Esophagus squamous epithelium (tissue), 5 donors: ENCODE measurements at places on chromosomes 7 and 10.

DNA sequence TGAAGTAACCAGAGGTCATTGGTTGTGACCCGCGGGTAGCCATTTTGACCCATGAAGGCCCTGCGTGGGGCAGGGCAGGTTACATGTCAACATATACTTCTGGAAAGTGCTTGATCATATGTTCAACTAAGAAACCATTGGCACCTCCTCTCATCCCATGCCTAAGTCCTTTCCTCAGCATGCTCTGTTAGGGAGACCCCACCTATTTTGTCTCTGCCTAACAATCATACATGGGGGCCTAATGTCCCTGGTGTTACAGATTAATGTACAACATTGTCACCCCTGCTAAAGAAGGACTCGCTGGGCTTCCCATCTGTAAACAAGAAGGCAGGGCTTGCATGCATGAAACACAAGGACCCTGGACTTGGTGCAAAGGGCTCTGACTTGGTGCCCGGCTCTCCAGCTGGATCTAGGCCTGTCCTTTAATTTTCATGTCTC lies 133.7 kb upstream of the TNS3 start:
- DNase-seq: no peak

DNA sequence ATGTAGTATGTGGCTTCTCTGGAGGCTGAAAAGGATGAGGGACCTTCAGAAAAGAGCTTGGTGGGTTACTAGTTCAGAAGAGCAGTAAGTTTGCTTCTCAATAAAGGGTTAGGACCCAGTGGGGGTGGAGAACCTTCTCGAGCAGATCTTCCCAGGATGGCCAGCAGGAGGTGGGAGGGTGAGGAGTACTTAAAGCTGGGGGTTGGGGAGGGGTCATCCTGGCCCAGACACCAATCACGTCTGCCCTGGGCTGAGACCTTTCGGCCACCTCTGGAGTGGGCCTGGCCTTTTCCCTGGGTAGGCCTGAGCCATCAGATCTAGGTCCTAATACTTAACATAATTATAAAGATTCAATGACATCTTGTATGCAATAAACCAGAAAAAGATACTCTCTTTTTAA lies 149.0 kb upstream of the TCF7L2 start:
- DNase-seq: no peak

DNA sequence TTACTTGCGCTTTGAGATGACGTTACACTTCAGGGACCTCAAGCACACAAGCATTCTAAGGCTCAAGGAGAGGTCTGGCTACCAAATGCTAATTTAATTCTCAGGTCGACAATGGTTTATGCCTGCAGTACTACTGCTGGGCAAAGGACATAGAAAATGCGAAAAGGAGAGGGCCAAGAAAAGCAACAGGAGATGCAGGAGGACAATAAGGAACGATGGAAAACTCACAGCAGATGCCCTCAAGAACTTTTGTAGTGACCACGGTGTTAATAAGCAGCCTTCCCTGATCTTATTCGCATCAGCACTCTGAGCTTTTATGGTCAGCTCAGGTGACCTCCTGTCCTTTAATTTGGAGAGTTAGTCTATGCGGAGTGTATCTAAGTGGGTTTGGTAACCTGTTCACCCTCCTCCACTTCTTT lies 146.3 kb downstream of the GPR85 start:
- no peak for DNase-seq

DNA sequence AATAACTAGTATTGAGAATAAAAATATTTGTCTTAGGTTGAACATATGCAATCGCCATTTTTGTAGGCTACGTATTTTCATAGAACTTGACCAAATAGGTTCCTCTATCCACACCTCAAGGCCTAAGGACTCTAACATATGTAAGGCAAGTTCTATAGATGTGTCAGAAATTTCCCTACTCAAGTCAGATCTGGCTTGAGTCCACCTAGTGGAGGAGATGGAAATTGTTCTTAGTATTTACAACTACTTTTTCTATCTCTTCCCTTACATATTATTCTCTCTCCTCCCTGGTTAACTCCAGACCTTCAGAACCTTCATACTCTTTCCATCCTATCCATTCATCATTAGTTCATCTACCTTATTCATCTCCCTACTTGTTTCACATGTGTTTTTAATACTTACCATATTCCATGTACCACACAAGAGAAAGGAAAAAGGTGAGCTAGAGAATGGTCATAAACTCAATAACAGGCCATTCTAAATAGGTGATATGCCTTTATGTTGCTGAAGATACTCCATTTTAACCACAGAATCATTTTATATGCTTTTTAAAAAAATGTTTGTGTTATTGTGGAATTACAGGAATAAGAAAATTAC lies 174.5 kb upstream of the HDAC9 start:
- no peak for DNase-seq

GRCh38 chr10:79238158-79238520 lies 109.1 kb upstream of the PPIF start:
- no peak for DNase-seq

- DNase-seq: no peak
Measured at GRCh38 chr7:131781-132482, 60.4 kb upstream of the FAM20C start.

- no peak for DNase-seq
Measured at GRCh38 chr10:115129752-115130151, 36.6 kb downstream of the ATRNL1 start.

DNA sequence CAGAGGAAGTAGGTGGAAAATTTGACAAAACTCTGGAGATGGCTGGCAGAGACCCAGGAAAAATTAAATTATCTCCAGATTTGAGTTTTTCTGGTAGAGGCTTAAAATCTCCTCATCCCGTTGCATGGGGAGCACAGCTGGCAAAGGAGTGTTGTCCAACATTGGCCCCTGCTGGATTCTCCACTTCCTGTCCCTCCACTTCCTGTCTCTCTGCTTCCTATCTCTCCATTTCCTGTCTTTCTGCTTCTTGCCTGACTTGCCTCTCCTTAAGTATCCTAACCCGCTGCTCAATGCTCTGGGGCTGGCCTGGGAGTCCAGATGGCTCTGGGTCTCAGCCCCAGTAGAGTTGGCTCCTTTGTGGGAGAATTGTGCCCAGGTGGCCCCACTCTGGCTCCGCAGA lies 65.8 kb upstream of the EMX2 start:
- DNase-seq: no peak

DNA sequence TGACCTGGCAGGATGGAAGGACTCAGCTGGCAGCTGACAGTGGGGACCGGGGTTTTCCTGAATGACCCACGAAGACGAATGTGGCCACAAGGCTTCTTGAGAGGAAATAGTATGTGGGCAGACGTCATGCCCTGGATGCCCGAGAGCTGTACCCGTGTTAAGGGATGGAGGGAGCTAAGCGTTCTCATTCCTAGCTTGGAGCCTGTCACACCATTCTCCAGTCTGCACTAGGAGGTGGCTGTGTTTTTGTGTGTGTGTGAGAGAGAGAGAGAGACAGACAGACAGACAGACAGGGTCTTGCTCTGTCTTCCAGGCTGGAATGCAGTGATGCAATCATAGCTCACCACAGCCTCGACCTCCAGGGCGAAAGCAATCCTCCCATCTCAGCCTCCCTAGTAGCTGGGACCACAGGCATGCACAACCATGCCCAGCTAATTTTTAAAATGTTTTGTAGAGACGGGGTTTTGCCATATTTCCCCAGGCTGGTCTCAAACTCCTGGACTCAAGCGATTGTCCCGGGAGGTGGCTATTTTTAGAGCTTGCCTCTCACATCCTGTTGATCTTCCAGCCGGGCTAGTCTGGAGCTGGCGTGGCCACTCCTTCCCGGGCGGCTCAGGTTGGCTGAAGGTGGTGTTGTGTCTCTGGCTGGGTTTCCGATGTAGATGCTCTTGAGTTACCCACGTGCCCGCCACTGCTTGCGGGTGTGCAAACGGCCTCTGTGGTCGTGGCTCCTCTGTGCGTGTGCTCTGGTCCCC lies 2.1 kb downstream of the AMZ1 start:
- DNase-seq: no peak

DNA sequence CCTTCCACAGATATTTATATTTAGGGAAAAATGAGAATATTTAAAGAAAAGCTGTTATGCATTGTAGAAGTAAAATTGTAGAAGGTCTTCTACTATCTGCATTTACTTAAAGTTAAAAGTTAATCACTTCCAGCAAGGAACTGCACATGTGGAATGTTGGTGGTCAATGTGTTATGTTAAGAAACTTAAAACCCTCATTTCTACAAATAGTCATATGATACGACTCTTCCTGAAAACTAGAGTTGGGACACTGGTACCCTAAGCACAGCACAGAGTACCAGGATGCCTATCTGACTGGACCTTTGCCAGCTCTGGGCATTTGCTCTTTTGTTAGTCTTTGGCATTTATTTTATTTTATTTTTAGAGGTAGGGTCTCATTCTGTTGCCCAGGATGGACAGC lies 524.2 kb upstream of the GALNT17 start:
- DNase-seq: no peak

GRCh38 chr7:157035302-157035701 lies 24.8 kb upstream of the MNX1 start:
- DNase-seq: no peak

GRCh38 chr10:51145375-51145774 lies 71.1 kb downstream of the PRKG1 start:
- no peak for DNase-seq

DNA sequence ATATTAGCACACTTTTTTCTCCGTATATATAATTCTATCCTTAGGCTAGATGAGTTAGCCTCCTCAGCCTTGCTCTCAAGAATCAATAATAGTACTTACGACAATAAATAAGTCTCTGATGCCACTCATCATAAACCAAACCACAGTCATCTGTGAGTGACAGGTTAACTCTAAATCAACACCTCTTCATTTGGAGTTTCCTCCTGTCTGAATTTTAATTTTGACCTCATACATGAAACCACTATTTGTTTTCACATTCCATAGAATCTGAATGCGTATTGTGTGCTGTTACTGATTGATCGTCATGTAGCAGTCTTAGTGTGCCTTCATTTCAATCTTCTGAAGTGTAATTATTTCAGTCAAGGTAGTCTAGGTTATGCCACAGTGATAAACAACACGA lies 85.8 kb downstream of the HGF start:
- no peak for DNase-seq

GRCh38 chr10:44674536-44675386 lies 236.4 kb upstream of the TMEM72 start:
- no peak for DNase-seq

DNA sequence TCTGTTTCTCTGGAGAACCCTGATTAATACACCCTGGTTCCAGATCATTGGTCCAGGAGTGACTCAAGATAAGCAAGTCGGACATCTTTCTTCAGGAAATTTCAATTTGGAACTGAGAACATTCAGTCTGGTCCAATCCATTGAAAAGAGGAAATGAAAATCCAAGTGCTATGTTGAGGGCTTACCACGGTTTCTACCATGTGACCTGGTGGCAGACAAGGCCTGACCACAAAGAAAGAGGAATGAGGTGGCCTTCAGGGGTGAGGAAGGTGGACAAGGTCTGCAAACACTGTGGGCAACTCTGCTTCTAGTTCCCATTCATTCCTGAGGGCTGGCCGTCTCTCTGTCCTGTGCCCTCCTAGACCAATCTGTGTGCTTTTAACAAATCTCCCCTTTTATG lies 149.2 kb upstream of the GHITM start:
- DNase-seq: no peak

- DNase-seq: no peak
Measured at GRCh38 chr10:70805619-70806215, 10.0 kb upstream of the SGPL1 start.

DNA sequence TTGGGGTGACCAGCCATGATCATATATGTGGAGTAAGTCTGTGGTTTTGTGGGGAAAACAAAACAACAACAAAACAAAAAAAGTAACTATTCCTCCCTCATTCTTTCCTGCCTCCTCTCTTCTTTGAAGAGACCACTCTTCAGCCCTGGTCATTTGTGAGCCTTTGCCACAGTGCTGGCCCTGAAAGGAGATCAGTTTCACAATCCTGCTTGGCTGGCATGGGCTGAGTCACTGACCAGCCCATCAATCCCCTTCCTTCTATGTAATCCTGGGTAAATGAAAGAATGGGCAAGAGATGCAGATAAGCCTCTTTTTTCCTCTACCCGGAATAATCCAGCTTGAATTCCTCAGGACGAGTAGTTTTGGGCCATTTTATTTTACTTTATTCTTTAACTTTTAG lies 13.6 kb downstream of the CSTF2T start:
- DNase-seq: no peak

DNA sequence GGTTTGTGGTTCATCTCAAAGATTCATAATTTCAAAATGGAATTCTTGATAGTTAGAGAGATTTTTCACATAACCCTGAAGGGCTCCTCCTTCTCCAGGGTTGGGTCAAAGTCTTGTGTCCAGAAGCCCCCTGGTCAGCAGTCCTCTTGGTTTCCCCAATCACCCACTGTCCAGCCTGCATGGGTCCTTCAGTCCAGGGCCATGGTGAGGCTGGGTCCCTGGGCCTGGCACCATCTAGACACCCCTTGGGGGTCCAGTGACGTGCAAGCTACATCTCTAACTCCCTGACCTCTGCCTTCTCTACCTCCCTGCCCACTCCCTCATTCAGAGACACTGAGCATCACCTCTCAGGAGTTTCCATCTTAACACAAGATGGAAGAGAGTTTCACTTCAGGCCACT lies 26.1 kb downstream of the ANXA8 start:
- no peak for DNase-seq
